ENCODE measurements at places on chromosomes 16 and 17.

DNA sequence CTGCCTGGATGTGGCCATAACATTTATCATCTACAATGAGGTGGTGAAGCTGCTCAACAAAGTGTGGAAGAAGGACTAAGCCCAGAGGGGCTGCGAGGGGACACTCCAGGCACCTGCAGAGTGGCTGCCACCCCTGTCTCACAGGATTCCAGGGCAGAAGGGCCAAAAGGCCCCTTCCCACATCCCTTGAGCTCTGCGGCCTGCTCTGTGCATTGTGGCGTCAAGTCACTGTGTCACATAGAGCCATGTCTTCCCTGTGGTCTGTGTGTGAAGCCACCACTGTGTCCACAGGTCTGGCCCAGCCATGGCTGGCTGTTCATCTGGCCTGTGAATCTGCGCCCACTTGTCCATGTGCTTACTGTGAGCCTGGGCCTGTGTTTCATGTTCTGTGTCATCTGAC is 1714.6 kb downstream of the TP53TG3F start:
- DNase-seq = no peak

DNA sequence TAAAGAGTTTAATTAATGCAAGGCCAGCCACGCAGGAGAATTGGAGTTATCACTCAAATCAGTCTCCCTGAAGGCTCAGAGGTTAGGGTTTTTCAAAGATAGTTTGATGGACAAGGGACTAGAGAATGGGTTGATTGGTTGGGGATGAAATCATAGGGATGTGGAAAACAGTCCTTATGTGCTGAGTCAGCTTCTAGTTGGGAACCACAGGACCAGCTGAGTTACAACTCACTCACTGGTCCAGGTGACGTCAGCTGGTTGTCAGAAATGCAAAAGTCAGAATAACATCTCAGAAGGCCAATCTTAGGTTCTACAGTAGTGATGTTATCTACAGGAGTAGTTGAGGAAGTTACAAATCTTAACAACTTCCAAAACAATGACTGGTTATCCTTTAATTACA is 47.6 kb downstream of the CPD start:
- DNase-seq = no peak

DNA sequence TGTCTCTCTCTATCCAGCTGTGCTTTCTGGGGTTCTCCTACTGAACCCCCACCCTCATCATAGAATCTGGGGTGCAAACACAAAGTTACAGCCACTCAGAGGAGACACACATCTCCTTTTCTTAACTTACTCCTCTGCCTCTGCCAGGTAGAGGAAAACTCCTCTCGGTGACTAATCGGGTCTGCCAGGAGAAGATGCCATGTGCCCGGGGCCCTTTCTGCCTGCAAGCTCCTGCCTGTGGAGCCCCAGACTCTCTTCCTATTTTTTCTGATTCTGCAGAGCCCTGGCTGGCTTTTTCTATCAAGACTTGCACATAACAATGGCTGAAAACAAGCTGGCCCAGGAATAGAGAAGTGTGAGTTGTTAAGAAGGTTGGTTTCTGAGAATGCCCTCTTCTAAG is 10.4 kb downstream of the SLC6A4 start:
- DNase-seq = no peak

- DNase-seq = no peak
Measured at GRCh38 chr17:19357761-19358160, 4.8 kb downstream of the B9D1 start.

DNA sequence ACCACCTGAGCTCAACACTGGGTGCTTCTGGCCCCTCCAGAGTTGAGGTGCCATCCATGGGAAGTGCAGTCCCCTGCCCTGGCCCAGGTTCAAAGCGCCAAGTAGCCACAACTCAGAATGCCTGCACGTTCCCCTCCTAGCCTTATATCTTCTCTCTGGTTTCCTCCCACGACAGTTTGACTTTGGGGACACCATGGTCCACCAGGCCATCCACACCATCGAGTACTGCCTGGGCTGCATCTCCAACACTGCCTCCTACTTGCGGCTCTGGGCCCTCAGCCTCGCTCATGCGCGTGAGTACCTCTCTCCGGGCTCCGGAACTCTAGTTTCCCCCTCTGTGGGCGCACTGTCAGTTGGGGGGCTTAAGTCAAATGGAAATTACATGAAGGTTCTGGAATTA is 22.4 kb upstream of the NAGLU start:
- DNase-seq = no peak

GRCh38 chr16:75341564-75342307 is 90.3 kb upstream of the BCAR1 start:
- DNase-seq = no peak

DNA sequence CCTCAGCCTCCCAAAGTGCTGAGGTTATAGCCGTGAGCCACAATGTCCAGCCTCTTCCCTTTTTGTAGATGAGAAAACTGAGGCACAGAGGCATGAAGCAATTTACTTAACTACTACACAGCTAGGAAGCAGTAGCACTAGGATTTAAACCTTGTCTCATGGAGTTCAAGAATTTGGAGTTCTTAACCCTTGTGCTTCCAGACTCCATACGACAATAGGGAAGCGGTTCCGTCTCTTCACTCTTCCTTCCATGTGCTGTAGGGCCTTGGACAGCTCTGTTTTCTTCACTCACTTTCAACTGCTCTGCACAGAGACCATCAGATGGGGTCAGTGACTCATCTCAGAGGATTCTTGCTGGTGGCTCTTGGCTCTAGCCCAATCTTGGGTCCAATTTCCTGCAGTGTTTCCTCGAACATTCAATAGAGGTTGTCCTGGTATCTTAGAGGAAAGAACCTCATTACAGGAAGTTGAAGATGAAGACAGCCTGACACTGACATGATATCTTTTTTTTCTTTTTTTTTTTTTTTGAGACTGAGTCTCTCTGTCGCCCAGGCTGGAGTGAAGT is 19.3 kb downstream of the ITGAL start:
- peak; percentile 56 for DNase-seq
